ENCODE measurements at places on chromosomes 16 and 17.
A peak's percentile ranks its signal among the peaks of the same experiment; 100 is the strongest.

- no peak for DNase-seq
Measured at GRCh38 chr17:81578561-81579225, 26.5 kb upstream of the FAAP100 start.

DNA sequence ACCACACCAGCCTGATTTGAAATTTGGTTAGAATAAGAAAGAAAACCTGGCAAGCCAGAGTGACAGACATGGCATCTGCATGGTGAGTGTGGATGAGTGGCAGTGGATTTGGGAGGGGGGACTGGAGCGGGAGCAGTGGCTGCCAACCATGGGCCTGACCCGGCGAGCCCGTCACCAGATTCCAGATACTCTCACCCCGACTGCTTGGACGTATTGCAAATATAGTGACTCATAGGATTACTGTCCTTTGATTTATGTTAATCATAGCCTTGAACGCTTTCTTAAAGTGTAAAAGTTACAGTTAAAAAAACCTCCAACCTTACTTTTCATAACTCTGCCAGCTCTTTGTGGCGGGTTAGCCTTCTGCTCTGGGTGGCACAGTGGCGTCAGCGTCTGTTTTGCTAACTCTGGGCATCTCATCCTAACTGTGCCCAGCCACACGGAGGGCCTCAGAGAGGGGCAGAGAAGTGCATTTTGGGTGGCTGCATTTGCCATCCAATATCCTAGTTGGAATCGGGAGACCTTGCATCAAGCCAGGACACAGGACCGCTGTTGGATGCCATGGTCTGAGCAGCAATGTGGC, 26.8 kb upstream of the FOXK2 start:
- no peak for DNase-seq

DNA sequence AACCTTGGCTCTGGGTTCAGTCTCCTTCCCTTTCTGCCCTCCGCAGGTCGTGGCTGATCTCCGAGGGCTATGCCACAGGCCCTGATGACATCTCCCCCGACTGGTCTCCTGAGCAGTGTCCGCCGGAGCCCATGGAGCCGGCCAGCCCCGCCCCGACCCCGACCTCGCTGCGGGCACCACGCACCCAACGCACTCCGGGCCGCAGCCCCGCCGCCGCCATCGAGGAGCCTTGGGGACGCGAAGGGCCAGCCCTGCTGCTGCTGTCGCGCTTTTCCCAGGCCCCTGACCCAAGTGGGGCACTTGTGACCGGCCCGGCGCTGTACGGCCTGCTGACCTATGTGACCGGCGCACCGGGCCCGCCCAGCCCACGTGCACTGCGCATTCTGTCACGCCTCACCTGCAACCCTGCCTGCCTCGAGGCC, 5.1 kb downstream of the ARMC5 start:
- no peak for DNase-seq

DNA sequence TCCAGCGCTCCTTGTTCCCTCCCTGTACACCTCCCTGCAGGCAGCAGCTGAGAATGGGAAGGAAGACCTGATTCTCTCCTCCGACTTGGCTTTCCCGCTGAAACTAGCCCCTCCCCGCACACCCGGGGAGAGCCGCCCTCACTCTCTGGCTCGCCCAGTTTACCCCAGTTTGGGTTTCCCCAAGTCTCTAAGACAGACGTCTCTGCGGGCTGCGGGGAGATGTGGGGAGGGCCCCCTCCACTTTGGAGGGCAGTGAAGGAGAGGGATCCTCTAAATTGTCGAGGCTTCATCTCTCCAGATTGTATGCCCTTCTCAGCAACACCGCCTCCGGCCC, 797 bp downstream of the GRB7 start:
- no peak for DNase-seq

DNA sequence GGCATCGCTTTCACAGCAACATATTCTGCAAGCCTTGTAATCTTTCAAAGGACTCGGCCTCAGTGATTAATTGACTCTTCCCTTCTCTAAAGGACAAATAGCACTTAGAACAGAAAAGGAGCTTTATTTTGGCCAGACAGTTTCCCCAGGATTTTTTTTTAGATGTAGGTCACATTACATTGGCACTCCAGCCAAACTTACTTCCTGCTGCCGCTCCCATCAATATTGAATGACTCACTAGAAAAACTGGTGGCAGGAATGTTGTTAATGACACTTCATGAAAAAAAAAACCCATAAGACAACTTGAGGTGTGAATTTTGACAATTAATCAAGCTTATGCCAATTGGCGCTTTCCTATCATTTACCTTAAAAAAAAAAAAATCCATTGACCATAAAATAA, 432.6 kb downstream of the TOX3 start:
- DNase-seq, result peak; percentile 4

GRCh38 chr17:82775001-82775823, 23.3 kb downstream of the TBCD start:
- DNase-seq, result no peak

GRCh38 chr16:56493126-56493525, 26.7 kb downstream of the BBS2 start:
- no peak for DNase-seq

- no peak for DNase-seq
Measured at GRCh38 chr16:84647828-84648594, at the start of gene KLHL36. TSS of gene KLHL36 (plus strand) at chr16:84648511. CDS start at chr16:84650868, 2,357 bp downstream.

GRCh38 chr16:47475786-47476185, 14.7 kb downstream of the PHKB start:
- no peak for DNase-seq

GRCh38 chr16:63998-64913, 8.2 kb downstream of the RHBDF1 start:
- no peak for DNase-seq

GRCh38 chr17:80110927-80111701, 9.7 kb downstream of the GAA start:
- DNase-seq, result no peak

- peak; percentile 40 for DNase-seq
Measured at GRCh38 chr17:47946929-47947397, 5.6 kb downstream of the PNPO start.

DNA sequence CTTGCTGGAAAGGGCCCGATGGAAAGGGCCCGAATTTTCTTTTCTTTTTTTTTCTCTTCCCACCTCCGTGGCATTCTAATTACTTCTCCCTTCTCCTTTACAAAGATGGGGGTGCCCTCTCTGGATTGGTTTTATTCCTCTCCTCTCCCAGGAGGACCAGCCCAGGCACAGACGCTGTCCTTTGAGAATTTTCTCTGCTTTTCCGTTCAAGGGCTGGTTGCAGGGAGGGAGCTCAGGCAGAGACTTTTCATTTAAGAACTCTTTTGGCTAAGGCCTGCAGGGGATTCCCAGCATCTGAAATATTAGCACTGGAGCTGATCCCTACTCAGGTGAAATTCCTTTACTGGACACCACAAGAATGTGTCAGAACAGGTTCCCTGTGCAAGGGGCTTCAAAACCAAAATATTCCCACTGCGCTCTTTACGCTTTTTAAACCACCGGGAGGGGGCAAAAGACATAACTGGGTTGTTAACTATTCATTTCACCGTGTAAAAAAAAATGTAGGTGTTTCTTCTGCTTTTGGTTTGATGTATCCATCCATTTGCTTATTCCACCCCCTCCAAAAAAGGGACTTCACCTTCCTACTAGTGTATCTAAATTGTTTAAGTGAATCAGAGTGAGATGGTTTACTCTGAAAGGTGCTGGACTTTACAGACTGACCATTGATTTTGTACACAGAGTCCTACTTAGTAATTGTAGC, 1.4 kb downstream of the NFAT5 start:
- peak; percentile 58 for DNase-seq

GRCh38 chr16:10992797-10993196, 48.4 kb downstream of the CLEC16A start:
- DNase-seq, result no peak

- DNase-seq, result no peak
Measured at GRCh38 chr16:25875956-25876598, 184.3 kb downstream of the HS3ST4 start.

GRCh38 chr17:8681170-8681949, 50.8 kb upstream of the MYH10 start:
- DNase-seq, result peak; percentile 75

- DNase-seq, result no peak
Measured at GRCh38 chr17:44807093-44807816, 22.8 kb downstream of the GJC1 start.

DNA sequence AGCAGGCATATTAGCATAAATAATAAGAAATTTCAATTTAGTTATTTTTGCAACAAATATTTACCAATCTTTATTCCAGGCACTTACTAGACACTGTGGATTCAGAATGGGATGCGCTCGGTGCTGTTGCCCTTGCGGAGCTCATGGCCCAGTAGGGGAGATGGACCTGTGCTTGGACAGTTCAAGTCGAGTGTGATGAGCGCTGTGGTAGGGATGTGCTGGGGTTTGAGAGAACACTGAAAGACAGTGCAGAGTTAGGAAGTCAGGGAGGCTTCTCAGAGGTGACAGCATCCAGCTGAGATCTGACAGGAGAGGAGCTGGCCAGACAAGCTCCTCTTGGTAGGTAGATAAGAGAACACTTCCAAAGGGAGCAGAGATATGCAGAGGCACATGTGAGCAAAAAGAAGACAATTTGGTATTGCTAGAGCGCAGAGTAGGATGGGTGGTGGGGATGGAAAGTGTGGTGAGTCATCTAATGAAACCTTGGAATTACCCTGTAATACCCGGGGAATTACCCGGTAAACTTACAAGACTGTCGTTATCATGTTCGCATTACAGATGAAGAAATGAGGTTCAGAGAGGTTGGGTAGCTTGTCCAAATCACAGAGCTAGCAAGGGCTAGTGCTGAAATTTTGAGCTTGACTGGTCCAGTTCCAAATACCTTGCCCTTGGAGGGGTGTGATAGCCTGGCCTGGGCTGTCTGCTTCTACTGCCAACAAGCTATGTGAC, 298.1 kb upstream of the N4BP1 start:
- no peak for DNase-seq

GRCh38 chr17:34412965-34413441, 50.0 kb upstream of the CCL1 start:
- DNase-seq, result no peak

DNA sequence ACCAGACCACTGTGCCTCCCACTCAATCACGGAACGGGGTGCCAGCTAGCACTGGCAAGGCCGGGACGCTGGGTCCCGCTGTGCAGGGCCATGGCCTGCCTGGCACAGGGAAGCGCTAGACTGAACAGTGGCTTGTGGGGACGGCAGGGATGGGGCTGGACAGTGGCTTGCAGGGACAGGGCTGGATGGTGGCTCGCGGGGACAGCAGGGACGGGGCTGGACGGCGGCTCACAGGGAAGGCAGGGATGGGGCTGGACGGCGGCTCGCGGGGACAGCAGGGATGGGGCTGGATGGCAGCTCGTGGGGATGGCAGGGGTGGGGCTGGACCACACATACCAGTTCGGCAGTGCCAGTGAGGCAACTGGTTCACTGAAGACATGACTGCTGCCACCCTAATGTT, 32.6 kb downstream of the LMF1 start:
- DNase-seq, result no peak

DNA sequence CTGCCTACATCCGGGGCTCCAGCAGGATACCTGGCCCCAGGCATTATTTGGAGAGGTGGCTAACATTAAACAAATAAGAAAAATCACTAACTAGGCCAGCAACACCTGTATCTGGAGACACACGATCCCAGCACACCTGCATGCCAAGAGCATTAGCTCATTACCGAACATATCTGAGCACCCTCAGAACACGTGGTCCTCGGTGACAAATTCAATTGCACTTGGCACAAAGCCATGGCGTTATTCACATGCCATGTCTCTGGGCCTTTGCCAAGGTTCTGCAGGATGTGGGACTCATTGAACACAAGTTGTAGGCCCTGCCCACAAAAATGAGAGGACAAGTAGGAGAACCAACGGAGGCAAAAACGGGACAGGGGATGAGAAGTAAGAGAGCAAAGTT, 552.3 kb downstream of the TOX3 start:
- peak; percentile 69 for DNase-seq

DNA sequence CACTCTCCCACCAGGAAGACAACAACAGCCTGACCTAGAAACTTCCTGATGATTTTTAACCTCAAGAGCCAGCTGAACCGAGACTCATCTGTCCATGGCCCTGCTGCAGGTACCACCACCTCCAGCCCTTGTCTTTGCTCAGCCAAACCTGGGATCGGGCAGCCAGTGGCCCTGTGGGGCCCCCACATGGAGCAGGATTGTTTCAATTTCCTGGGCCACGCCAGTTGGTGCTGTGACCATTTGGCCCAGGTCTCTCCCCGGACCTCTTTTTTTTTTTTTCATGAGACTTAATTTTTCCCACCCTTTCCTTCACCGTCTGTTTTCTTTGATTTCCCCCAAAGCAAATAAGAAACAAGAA, 8.3 kb upstream of the HOXB2 start:
- DNase-seq, result no peak

- no peak for DNase-seq
Measured at GRCh38 chr17:80873307-80873951, 118.2 kb upstream of the CHMP6 start.

GRCh38 chr17:40362696-40363110, 1.8 kb downstream of the GJD3 start:
- DNase-seq, result peak; percentile 69

GRCh38 chr17:30000001-30000754, 58.7 kb downstream of the EFCAB5 start:
- DNase-seq, result no peak

DNA sequence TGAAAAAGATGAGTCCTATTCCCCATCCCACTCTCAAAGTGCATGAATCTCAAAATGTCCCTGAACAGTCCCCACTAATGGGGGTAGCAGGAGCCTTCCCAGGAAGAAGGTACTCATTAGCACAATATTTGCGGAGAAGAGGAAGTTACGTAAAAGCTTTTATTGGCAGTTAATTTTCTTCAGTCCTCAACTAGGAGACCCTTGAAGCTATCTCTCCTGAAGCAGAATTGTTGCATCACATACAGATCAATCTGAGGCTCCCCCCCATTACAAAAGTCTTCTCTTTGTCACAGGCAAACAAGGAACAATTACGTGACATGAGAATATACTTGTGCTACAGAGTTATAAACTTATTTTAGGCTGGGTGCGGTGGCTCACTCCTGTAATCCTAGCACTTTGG, 14.2 kb downstream of the SLFN12L start:
- no peak for DNase-seq

DNA sequence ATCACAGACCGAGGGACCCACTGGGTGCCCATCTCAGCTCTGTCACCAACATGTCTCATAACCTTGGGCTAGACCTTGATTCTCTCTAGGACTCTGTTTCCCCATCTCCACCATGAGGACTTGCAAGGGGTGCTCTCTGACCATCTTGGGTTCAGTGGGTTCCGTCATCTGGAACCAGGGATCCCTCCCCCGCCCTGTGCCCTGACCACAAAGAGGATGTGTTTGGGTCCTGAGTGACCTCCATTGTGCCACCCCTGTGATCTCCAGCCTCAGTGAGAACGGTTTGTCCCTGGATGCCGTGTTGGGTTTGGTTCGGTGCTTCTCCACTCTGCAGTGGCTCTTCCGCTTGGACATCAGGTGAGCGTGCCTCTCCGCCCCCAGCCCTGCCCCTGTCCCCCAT, 49.1 kb upstream of the CPNE2 start:
- no peak for DNase-seq

DNA sequence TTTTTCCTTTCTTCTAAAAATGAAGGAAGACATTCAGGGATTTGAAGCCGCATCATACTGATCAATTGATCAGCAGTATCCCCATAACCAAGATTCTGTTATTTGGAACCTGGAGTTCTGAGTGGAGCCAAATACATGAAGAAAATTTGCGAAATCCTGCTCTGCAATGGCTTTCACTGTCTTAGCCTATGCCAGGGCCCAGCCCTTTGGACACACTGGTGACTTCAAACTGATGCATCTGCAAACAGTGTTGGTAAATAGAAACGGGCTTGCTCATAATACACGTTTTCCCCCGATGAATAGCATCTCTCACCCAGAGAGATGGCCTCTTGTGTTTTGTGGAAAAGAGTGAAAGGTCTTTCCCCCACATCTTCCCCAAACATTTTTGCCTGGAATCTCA, 87.6 kb upstream of the TOX3 start:
- no peak for DNase-seq
